ENCODE measurements at places on chromosomes 11 and 22. TPM values are rescaled to one million over a fixed set of nuclear protein-coding genes. Genes with fewer than 3 reads are reported as not detected.

- H3K27me3 ChIP-seq: peaks cover 7% of the 10 kb centered on the region
- no peaks in the 10 kb centered on the region for H3K36me3 ChIP-seq
- H3K4me1 ChIP-seq: no peaks in the 10 kb centered on the region
- DNase-seq: no peak
- H3K4me3 ChIP-seq: no peak overlapping the region
Observed at GRCh38 chr11:13837286-13837685, 125.2 kb upstream of the SPON1 start.

DNA sequence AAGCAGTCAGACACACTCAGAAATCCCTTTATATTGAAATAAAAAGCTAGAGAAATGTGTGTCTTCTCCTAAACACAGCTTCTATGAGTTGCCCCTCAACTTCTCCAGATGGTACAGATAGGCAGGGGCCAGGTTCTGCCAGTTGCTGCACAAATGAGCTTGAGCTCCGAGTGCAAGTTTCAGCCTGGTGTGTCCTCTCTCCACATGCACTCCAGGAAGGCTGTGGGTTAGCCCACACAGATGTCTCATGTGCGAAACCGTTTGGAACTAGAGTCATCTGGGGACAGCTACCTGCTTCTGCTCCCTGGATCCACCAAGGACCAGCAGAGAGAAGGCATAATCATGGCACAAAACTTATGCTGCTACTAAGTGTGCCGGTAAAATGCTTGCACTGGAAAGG, 812.6 kb downstream of the OPCML start:
- H3K4me1 ChIP-seq: no peaks in the 10 kb centered on the region
- H3K27me3 ChIP-seq: no peaks in the 10 kb centered on the region
- no peaks in the 10 kb centered on the region for H3K36me3 ChIP-seq
- H3K4me3 ChIP-seq: no peak overlapping the region
- no peak overlapping the region for H3K27ac ChIP-seq

- H3K27ac ChIP-seq: no peak overlapping the region
- H3K36me3 ChIP-seq: no peaks in the 10 kb centered on the region
- no peak for DNase-seq
Observed at GRCh38 chr11:2209900-2210321, 38.3 kb upstream of the TH start.

Gene DEUP1
- not detected for total RNA-seq

Gene CRYBB1
- not detected for total RNA-seq

All from B cell (primary cell).